HuH-7.5 (cell line): ENCODE measurements at places on chromosomes 1 and 21.

- no peak for DNase-seq
Observed at GRCh38 chr1:3482378-3482849, 27.9 kb downstream of the ARHGEF16 start.

- no peak for DNase-seq
Observed at GRCh38 chr1:51416910-51417309, 86.5 kb upstream of the TTC39A start.

- no peak for DNase-seq
Observed at GRCh38 chr1:202037706-202038296, 27.4 kb downstream of the ELF3 start.

- DNase-seq = no peak
Observed at GRCh38 chr21:30710499-30710898, 8.1 kb downstream of the KRTAP21-3 start.
